SK-N-SH treated with all-trans-retinoic acid at 6 μM for 48 hours (cell line): ENCODE measurements at places on chromosomes 11 and 22.
A peak's percentile ranks its signal among the peaks of the same experiment; 100 is the strongest.

DNA sequence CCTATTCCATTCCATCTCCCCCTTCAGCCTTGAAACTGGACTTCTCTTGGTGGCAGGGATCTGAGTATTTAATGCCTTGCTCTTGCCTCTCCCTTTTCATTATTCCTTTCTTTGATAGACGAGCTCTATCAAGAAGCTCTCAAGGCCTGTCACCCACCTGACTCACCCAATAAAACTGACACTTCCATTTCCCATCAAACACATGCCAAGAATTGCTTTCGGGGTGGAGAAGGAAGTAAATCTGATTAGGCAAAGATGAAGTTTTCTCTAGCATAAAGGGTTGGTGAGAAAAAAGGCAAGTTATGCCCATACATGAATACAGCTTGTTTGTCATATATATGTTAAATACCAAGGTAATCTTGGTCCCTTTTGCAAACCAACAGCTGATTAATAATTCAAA, 34.9 kb upstream of the MYEOV start:
- ATAC-seq: no peak

GRCh38 chr11:27717377-27717776, 17.1 kb upstream of the BDNF start:
- peak; percentile 37 for ATAC-seq

- ATAC-seq: peak; percentile 62
These were observed 75.6 kb downstream of the SNX19 start for GRCh38 chr11:130840679-130841078.

DNA sequence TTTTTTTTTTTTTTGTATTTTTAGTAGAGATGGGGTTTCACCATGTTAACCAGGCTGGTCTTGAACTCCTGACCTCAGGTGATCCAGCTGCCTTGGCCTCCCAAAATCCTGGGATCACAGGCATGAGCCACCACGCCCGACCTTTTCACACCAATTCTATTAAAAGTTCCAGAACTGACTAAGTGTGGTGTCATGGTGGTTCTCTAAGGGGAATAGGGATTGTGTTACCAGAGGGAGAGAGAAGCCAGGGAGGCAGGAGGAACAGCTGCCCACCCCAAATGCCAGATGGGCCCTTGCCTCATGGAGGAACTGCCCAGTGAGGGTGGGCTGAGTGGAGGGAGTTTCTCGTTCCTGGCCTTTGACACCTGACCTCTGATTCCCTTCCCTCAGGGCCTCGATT, 5.9 kb downstream of the RPS6KA4 start:
- no peak for ATAC-seq

- peak; percentile 85 for ATAC-seq
These were observed 28.4 kb downstream of the ZNF143 start for GRCh38 chr11:9489080-9489765.

DNA sequence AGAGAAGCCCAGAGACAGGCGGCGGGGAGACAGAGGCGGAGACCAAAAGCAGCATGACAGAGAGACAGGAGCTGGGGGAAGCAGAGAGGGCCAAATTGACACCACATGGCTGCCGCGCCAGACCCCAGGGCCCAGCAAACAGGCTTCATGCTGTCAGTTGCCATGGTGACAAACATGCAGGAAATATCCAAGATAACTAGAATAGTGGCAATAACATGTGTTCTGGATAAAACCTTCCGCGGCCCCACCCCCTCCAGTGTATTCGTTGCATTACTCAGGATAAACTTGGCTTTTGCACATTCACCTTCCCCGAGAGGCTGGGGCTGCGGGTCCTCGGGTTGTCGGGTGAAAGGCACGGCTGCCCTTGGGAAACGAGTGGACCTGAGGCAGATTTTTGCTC, 49.9 kb upstream of the CDON start:
- ATAC-seq: peak; percentile 6

DNA sequence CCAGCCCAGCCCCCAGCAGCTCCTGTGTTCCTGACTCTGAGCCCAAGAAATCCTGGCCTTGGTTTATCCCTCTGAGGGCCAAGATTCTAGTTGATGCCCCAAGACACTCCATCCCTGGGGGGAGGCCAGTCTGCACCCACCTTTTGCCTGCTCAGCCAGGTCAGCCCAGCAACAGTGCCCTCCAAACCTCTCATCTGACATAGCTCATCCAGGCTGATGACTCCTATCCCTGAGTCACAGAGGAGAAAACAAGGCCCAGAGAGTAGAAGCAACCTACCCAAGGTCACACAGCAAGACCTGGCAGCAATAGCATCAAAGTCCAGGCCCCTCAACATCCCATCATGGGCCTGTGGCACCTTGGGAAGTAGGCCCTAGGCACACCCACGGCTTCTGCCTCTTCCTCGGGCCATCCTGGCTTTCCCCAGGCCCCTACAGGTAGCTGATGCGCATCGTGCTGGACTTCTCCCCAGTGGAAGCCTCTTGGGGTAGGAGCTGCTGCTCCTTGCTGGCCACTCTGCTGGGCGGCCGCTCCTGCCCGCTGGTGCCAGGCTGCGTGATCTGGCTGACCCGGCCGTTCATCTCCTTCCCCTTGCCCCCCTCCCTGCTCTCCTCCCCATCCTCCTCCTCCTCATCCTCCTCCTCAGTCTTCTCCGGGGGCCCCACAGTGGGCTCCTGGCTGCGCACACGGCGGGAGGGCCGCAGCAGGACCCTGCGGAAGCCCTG, 6.0 kb downstream of the SSTR3 start:
- no peak for ATAC-seq

GRCh38 chr11:32831221-32831620, 1.5 kb downstream of the PRRG4 start:
- ATAC-seq: no peak

DNA sequence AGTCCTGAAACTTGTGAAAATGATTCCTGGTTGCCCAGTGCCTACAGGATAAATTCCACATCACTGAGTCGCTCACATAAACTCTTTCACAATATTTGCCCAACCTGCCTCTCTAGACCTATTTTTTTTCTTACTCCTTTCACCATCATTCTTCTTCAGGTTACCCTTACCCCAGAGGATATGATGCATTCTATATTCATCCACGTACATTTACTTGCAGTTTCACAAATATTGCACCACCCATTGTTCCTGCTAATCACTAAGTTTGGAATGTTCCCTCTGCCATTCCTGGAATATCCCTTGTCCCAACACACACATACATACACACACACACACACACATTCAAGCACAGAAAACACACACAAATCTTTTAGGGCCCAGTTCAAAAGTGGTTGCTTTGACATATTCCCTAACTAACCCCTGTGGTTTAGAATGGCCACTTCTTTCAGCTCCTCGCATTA, 379.5 kb downstream of the ETS1 start:
- ATAC-seq: peak; percentile 25

DNA sequence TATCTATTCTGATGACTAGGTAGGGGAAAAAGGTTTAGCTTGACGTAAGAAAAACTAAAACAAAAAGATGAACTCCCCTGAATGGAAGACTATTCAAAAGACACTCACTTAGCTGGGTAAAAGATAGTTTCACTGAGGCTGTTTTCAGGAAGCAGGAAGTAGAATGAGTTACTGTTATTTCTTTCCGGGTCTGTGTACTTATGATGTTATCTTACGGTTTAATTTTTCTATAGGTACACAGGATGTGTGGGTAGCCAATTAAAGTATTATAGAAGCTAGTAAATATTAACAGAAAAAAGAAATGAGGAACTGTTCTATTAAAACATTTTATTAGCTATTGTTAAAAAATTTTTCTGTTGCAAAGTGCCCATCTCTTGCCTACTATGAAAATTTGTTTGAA, 45.8 kb upstream of the MMP7 start:
- no peak for ATAC-seq

DNA sequence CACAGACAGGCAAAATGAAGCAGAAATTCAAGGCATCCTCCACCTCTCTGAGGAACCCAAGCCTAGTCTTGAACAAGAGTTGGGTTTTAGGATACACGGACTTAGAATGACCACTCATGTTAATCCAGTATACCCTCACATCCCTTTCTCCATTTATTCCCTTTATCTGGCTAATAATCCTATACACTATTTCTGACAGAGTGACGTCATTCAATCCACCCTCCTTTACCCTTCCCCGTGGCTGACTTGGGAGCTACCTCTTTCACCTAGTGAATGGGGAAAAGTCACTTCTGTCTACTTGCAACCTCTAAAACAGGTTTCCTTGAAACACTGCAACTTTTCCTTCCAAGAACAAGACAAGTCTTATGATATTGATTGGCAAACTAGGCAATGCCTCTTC, 52.8 kb upstream of the PARVA start:
- ATAC-seq: no peak

GRCh38 chr11:29272019-29272654, 744.7 kb downstream of the KCNA4 start:
- peak; percentile 88 for ATAC-seq

DNA sequence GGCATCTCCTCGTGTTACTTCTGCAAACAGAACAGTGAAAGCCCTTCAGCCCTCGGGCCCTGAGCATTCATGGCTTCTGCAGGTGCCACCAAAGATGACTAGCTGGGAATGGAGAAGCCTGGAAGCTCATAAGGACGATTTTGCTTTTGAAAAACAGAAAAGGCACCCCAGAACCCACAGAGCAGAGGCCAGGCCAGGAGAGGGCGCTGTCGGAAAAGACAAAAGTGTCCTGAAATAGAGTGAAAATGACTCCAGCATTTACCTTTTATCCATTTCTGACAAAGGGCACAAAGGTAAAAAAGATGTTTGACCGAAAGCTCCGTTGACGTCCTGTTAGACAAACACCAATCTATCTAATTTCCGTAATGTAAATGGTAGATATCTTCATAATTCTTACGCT, 37.6 kb downstream of the ZNF195 start:
- ATAC-seq: peak; percentile 85

DNA sequence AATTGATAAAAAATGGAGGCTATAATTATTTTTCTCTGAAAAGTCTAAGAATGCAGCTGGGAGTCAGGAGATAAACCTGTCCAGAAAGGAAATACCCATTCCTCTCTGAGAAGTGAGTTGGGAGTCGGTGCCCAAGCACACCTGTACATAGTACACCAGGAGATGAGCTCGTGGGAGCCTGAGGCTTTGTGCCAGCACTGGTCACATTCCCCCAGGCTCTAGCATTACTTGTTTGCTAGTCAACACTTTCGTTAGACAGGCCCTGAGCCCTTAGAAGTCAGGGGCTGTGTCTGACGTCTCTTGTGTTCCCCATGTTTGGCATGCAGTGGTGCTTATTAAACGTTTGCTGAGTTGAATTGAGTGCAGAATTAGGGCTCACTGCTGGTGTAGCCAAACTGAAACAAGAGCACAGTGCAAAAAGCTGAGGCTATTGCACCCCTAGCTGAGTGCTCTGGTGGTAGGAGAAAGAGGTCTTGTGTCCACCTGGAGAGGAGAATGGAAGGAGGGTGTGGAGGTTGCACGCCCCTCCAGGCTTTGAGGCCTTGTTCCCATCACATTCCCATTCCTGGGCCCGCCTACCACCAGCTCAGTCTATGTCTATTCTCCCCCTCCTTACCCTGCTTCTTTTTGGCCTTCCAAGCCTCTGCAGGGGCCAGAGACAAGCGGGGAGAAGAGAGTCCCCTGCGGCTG, 6.8 kb downstream of the ROBO4 start:
- no peak for ATAC-seq

DNA sequence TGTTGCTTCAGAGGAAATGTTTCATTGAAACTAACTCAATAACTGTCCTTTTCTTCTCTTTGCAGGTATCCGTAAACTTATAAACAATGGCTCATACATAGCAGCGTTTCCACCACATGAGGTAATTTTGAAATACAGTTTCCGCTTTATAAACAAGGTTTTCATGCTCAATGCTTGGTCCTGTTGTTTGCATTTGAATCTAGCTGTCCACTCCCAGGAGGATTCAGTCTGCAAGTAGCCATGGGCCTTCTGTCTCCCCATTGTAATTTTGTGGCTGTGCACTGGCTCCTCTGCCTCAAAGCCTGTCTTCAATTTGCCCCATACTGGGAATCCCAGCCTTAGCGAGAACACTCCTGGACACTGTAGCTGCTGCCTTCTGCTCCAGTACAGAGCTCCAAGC, 34.7 kb downstream of the MUC15 start:
- no peak for ATAC-seq

- no peak for ATAC-seq
These were observed 63.4 kb downstream of the LRP5 start for GRCh38 chr11:68375766-68376165.

GRCh38 chr11:60390419-60390818, 5.8 kb upstream of the MS4A14 start:
- no peak for ATAC-seq

DNA sequence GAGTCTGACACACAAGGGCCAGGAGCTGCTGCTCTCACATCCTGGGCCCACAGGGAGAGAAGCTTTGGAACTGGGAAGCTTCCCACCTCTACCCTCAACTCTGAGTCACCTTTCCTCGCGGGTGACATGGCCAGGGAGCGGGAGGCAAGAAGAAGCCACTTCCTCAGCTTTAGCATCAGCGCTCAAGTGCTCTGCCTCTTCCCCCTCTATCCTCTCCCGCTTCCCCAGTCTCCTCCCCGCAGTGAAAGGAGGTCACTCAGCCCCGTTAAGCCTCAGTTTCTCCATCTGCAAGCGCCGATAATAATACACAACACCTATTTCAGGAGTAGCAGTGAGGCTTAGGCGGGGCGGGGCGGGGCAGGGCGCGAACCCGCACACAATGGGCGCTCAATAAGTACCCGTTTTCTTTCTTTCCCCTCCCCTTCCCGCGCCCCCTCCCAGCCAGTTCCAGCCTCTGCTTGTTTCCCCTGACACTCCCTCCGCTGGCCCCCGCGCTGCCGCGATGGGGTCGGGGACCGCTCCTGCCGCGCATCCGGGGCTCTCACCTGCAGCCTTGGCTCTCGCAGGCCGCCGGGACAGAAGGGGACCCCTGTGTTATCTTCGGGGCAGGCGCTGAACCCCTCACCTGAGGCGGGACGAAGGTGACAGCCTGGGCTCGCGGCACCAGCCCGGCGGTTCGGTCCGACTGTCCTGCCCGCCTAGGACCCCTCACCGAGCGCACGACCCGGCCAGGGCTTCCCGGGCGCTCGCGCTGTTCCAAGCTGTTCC, 892 bp downstream of the GDPD5 start:
- ATAC-seq: no peak

- no peak for ATAC-seq
These were observed 57.0 kb downstream of the MYH9 start for GRCh38 chr22:36330655-36331305.

DNA sequence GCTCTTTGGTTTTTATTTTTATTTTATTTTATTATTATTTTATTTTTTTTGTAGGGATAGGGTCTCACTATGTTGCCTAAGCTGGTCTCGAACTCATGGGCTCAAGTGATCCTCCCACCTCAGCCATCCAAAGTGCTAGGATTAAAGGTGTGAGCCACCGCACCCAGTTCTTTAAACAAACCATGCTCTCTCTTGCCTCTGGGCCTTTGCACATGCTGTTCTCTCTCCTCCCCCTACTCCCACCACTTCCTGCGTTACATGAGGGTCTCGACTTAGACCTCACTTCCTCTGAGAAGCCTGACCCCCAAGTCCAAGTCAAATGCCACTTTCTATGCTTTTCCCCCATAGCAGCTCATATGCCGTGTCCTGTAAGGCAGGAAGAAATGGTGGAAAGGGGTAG, 15.2 kb upstream of the TCF20 start:
- no peak for ATAC-seq

DNA sequence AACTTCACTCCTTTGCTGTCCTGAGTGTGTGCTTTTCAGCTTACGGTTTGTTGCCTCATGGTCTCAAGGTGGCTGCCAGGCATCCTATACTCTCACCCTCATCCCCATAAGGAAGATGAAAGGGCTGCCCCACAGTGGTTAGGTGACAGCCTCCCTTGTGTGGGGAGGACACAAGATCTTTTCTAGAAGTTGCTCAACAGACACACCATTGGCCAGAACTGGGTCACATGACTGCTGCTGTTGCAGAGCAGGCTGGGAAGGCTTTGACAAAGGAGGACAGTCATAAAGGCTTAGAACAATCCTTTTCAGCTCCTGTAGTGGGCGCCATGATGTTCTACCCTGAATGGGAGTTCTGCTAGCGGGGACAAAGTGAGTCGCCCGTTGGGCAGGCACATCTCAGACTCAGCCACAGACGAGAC, 69.7 kb upstream of the RASD2 start:
- no peak for ATAC-seq
